SJCRH30 (cell line): ENCODE measurements at places on chromosomes 2 and 18.

- DNase-seq = no peak
Observed at GRCh38 chr2:176744146-176744545, 468.4 kb upstream of the HNRNPA3 start.

- no peak for DNase-seq
Observed at GRCh38 chr18:69945220-69946114, 2.2 kb downstream of the CD226 start.

- no peak for DNase-seq
Observed at GRCh38 chr2:76288146-76288545, 577.4 kb upstream of the GCFC2 start.

- DNase-seq = no peak
Observed at GRCh38 chr2:22604136-22604535, 780.8 kb upstream of the KLHL29 start.

- DNase-seq = no peak
Observed at GRCh38 chr2:871926-872680, 78.5 kb upstream of the SNTG2 start.

DNA sequence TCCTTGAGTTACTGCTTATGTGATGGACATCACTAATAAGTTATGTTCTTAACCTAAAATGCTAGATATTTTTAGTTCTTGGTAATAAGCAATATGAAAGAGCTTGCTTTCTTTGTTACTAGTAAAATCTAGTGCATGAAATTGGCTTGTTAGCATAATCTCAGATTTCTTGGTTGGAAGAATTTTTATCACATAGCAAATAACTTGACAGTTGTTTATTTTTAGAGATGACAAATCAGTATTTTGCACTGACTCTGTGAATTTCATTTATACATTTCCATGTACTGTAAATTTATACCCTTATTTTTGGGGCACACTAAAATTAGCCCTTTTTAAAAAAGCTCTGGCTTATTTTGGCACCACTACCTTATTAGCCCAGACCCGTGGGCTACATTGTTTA lies 45.6 kb downstream of the LCLAT1 start:
- DNase-seq = no peak

GRCh38 chr2:62741127-62741526 lies 35.6 kb downstream of the EHBP1 start:
- DNase-seq = no peak

- no peak for DNase-seq
Observed at GRCh38 chr2:193900292-193900691, 1705.6 kb upstream of the TMEFF2 start.

GRCh38 chr2:76194031-76194775 lies 483.5 kb upstream of the GCFC2 start:
- DNase-seq = peak; percentile 2

- DNase-seq = no peak
Observed at GRCh38 chr2:107633580-107634147, 193.0 kb upstream of the RGPD4 start.

DNA sequence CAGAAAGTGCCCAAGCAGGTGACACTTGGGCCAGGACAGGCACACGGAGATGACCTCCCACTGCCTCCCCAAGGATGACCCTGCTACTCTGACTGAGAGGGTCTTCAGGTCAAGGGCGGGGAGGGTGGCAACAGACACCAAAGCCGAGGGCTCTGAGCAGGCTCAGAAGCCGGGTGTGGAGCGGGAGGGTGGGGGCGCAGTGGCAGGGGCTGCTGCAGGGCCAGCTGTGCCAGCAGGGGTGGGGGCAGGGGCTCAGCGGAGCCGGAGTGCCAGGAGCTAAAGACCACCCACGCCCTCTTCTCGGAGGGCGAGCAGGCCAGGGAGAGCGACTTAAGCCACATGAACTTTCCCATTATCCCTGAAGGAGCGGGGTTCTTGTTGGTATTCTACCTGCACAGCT lies 93.3 kb upstream of the MBOAT2 start:
- no peak for DNase-seq

GRCh38 chr2:3334392-3335345 lies 42.9 kb downstream of the EIPR1 start:
- DNase-seq = no peak

GRCh38 chr18:49185623-49186022 lies 234.9 kb upstream of the SMAD7 start:
- peak; percentile 18 for DNase-seq

DNA sequence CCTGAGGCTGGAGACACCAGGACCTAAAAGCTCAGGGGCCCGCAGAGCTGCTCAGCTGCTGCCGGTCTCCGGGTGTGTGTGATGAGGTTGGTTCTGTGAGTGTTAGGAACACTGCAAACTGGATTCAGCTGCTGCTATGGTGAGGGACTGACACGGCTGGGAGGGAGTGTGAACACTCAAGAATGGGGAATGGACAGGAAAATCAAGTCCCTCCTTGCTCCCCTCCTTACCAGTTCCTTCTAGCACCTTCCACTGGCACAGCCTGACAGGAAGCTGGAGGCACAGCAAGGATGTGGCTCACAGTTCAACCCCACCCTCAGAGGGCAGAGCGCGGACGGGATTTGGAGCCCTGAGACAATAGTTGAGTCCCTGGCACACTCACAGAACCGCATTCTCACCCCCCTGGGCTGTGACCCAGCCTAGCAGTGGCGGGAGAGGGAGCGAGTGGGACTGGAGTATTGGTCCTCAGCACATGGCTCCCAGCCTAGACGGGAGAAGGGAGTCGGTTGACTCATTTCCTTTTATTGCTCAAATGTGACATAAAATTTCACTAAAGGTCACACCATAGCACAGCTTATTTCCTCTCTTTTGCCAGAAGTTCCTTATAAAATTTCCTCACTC lies 42.5 kb downstream of the LRRC30 start:
- DNase-seq = no peak

DNA sequence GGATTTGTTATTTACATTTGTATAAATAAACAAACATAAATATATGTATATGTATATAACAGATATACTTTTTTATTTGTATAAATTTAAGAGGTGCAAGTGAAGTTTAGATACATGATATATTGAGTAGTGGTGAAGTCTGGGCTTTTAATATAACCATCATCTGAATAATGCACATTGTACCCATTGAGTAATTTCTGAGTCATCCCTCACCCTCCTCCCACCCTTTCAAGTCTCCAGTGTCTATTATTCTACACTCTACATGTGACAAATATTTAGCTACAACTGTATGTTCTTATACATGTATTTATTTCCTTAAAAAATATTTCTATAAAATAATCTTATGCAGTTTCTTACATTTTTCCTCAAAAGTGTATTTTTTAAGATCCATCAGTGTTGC lies 358.7 kb upstream of the TFPI start:
- no peak for DNase-seq

- no peak for DNase-seq
Observed at GRCh38 chr2:1051075-1051474, 100.4 kb downstream of the SNTG2 start.

GRCh38 chr2:159471340-159471739 lies 145.0 kb downstream of the BAZ2B start:
- no peak for DNase-seq

DNA sequence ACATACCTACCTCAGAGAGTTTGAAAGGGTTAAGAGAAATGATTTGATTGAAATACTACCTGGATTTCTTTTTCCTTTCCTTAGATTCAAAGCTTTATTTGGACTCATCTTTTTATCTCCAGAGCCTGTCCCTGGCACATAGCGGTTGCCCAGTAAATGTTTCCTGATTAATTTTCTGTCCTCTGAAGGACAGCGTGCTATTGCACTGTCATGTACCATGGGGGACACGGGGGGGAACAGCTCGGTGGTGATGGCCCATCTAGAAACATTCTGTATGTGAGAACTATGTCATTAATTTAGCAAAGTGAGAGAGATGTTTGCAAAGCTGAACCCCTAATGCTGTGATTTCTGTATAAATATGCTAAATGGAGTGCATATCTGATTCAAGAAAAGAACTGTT lies 26.4 kb upstream of the CABYR start:
- DNase-seq = no peak

GRCh38 chr2:16138811-16139662 lies 198.7 kb downstream of the MYCN start:
- peak; percentile 47 for DNase-seq

DNA sequence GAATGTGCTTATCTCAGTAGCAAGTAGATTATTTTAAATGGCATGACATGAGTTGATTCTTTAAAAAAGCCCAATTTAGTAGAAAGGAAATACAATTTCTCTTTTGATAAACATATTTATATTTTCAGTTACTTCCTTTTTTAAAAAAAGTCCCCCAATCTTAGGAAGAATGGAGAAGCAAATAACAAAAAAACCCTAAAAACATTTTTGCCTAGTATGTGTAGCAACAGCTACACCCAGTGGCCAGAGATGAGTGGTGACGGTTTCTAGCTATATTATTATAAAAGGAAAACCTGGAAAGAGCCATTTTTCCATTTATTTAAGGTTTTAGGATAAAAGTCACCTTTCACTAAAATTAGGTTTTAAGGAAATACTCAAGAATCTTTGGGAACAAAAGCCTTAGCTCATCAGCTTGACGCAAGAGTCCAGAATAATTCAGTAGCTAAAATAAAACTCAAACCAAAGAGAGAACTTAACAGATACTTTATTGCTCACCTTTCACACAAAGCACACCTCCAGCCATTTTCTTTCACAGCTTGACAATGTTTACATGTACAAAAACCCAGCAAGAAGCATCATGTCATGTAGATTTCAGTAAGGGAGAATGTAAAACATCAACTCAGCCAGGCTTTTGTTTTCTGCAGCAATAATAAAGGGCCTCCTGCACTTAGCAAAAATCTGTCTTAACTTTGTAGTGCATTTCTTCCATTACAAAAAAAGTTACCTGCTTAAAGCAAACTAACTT lies 15.7 kb downstream of the FAM98A start:
- no peak for DNase-seq

GRCh38 chr2:152406119-152406835 lies 71.3 kb downstream of the FMNL2 start:
- DNase-seq = no peak

GRCh38 chr2:36663851-36664695 lies 32.4 kb upstream of the VIT start:
- DNase-seq = peak; percentile 34

DNA sequence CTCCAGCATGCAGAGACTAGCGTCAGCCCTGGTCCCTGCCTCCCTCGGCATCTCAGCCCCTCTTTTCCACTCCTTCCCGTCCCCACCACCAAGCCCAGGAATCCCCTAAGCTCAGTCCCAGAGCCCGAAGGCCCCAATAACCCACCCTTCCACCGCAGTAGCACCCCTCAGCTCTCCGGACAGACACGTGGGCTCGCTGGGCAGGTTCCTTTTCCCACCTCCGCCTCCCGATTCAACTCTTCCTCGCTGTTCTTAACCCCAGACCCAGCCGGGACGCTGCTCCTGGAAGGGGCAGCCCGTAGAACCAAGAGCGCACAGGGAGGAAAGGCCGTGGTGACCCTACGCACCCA lies 1.4 kb downstream of the IHH start:
- no peak for DNase-seq

GRCh38 chr18:22088996-22089640 lies 80.3 kb upstream of the GATA6 start:
- no peak for DNase-seq

DNA sequence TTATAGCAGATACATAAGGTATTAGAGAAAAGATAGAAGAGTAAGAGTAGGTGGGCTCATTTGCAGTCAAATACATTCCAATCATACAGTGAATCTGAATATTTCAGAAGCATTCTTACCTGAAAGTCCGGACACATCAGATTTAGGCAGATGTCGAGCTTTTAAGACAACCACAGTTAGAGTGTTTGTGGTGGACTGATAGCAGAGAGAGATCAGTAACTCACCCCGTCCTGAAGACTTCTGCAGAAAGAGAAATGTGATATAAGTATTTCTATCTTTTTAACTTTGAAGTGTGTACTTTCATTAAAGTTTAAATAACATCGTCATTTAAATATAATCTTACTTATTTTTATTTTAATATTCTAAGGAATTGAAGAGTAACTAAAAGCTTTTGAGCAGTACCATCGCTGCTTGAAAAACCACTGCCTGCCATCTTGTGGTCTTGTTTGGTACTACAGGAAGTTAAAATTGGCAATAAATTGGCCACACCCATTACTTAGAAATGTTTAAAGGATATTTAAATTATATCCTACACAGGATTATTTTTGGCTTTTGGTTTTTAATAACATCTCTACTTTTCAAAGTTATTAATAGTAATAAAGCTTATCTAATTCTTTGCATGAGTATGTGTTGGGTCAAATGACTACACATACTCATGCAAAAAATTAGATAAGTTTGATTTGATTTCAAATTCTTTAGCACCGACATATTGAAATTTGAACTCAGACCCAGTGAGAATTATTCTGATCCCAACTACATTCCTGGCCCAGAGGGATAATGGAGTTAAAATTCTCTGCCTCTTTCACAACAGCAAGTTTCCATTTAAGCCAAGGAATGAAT lies 5.5 kb downstream of the SYT4 start:
- DNase-seq = no peak

- DNase-seq = no peak
Observed at GRCh38 chr2:59726228-59727120, 827.0 kb downstream of the BCL11A start.

- no peak for DNase-seq
Observed at GRCh38 chr18:56541793-56542192, 96.6 kb downstream of the TXNL1 start.

DNA sequence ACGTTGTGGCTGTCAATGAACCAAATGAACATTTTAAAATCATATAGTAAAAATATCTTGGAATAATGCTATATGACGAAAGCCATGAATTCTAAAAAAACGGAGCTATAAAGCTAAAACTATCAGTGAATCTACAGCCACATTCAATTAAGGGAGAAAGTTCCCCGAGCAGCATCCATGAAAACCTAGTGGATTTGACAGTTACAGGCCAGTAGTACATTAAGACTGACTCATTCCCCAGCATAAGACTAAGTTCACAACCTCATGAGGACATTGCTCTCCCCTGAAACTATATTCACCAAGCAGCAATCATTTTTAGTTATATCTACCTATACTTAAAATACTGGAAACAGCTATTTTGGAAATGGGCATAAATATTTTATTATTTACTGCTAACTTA lies 36.6 kb downstream of the KIDINS220 start:
- no peak for DNase-seq

GRCh38 chr2:143263066-143263625 lies 133.9 kb downstream of the ARHGAP15 start:
- peak; percentile 53 for DNase-seq

- DNase-seq = no peak
Observed at GRCh38 chr2:164954954-164955701, at the start of gene SLC38A11. TSS of gene SLC38A11 (minus strand) at chr2:164955525. CDS start at chr2:164955247, 278 bp downstream.

DNA sequence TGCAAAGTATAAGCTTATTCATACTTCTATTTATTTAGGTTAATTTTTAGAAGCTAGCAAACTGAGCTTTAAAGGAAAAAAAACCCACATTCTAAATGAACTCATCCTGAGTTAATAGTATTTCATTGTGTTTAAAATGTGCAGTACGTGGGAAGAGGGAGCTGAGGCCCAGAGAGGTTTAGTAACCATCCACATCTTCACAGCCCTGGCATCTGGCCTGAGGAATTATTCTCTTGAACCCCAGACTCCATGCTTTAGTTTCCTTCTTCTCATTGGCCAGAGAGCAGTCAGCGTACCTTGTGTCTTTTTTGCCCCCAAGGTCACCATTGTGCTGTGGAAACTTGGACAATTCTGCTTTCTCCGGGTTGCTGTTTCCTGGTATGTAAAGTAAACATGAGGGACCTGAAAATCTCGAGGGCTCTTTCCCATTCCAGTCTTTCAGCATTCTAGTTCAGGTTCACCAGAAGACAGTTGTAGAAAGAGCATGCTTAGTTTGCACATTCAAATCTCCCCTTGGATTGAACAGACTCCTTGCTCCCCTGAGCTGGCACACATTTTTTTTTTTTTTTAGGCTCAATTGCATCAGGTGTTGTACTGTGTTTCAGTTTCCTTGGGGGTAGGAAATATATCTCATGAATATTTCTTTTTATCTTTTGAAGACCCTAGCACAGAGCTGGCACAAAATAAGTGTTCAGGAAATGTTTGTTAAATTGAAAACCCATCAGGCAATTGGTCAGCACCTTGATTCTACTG lies 81.4 kb downstream of the MYCN start:
- DNase-seq = no peak
